ENCODE measurements at places on chromosomes 5 and 9.

DNA sequence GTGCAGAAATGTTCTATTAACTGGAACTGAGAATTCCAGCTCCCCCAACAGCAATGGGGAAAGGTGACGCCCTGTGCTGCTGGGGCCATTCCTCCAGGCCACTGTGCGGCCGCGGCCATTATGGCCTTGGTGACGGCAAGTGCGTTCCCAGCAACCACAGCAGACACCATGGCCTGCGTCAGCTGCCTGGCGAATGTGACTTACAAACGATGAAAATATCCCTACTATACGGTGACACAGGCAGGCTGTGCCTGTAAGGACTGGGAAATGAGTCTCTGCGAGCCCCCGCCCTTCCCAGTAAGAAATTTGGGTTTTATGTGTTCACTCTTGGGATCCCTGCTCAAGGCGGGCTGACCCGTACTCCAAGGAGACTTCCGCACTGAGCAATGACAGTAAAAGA lies 20.6 kb downstream of the CLPTM1L start:
- no peak for DNase-seq

- no peak for DNase-seq
These were observed 217.5 kb upstream of the OTULINL start for GRCh38 chr5:14364096-14364495.

DNA sequence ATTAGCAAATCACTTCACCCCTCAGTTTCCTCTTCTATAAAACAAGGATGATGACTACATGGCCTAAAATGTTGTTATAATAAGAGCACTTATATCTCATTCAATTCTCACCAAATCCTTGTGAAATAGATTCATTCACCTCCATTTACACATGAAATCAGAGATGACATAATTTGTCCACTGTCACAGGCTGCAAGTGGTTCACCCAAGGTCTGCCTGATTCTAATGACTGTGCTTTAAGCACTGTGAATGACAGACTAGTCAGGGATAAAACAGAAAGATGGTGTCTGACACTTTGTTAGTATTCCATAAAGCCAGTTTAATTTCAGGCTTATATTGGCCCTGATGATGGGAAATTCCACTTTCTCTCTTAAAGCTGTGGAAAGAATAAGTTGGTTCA lies 209.5 kb downstream of the MAPKAP1 start:
- no peak for DNase-seq

DNA sequence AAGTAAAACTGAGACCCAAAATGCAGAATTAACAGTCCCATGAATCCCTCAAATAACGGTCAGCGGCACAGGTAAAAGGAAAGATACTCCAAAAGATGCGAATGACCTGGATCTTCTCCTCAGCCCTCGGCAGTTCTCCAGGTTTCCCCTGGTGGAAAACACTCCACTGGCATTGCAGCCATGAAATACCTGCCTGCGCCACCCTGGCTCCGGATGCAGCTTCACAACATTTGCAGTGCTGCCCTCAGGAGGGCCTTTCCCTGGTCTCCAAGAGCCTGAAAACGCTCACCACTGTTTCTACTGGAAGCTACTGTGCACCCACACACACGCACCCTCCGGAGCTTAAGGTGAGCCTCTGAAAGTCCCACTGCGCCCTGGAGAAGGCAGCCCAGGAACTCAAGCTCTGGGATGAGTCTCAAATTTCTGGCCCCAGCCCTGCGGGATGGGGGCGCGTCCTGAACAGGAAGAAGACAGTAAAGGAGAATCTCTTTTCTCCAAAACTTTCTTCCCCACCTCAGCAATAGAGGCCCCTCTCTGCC lies 612 bp downstream of the UGT3A2 start:
- no peak for DNase-seq

GRCh38 chr5:107418902-107419301 lies 251.8 kb downstream of the EFNA5 start:
- DNase-seq, result no peak

Measured in naive B cell (primary cell).